Activated CD4-positive, alpha-beta T cell treated with anti-CD3 and anti-CD28 coated beads, Interleukin-2, amount 10 ng/mL, durations not matched to agents 24 days and 14 days (primary cell): ENCODE measurements at places on chromosomes 2 and 18. TPM values are rescaled to one million over a fixed set of nuclear protein-coding genes. Genes with fewer than 3 reads are reported as not detected.

DNA sequence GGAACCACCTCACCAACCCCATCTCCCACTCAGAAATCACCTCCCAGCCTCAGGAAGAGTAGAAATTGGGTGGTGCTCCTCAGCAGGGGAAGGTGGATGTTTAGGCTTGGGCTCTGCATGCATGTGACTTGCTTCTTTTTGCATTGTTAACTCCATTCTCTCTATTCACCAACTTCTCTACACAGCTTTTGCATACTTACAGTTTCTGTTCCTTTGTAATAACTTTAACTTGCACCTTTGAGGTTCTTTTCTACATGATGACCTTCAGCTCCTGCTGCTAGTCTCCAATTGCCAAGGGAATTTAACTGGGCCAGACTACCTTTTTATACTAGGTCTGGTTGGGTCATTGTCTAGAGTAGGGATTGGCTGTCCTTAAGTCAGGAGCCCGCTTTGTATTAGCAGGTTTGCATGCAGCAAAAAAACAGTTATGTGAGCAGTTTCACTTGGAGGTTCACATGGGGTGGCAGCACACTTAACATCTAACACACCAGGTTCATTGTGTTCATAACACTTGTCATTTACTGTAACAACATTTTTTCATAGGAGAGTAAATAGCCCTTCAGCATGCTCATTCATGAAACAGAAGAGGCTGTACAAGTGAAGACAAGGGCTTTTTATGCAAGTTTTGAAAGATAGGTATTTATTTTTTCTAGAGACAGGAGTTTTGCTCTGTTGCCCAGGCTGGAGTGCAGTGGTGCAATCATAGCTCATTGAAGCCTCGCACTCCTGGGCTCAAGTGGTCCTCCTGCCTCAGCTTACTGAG, 12.0 kb downstream of the MRPL35 start:
- H3K36me3 ChIP-seq = peaks cover 67% of the 10 kb centered on the region
- H3K4me3 ChIP-seq = no peak overlapping the region
- H3K4me1 ChIP-seq = peaks cover 3% of the 10 kb centered on the region
- H3K27ac ChIP-seq = no peak overlapping the region
- no peaks in the 10 kb centered on the region for H3K27me3 ChIP-seq

GRCh38 chr18:75029481-75029880, 179.5 kb downstream of the PTGR3 start:
- peaks cover 13% of the 10 kb centered on the region for H3K4me1 ChIP-seq
- peak overlapping the region; percentile 18 for H3K27ac ChIP-seq
- peaks cover 5% of the 10 kb centered on the region for H3K36me3 ChIP-seq
- peak; percentile 70 for DNase-seq

- DNase-seq = no peak
- H3K4me3 ChIP-seq = no peak overlapping the region
- H3K27ac ChIP-seq = no peak overlapping the region
- H3K27me3 ChIP-seq = no peaks in the 10 kb centered on the region
Measured at GRCh38 chr18:36389811-36390581, 92.5 kb downstream of the FHOD3 start.

DNA sequence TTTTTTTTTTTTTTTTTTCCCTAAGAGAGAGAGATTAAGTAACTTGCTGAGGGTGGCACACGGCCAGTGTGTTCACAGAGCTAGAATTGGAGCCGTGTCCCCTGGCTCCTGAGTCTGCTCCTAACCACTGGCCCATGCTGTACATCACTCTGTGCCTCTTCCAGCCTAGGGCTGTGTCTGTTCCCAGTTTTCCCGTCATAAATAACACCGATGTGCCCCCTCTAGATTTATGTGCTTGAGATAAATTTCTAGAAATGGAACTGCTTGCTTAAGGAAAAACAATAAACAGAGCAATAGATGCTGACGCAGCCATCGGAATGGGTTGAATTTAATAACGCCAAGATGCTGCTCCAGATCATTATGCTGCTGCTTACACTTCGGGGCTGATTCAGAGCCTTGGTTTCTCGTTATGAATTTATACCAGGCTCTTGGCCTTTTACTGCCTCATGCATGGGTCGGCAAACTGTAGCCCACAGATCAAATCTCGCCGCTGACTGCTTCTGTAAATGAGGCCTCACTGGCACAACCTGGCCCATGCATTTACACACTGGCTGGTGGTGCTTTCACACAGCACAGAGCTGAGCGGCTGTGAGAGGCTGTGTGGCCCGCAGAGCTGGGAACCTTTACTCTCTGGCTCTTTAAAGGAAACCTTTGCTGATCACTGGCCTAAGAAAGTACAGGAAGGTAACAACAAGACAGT, 58.1 kb downstream of the NDUFA10 start:
- H3K4me3 ChIP-seq = no peak overlapping the region
- H3K4me1 ChIP-seq = no peaks in the 10 kb centered on the region
- no peaks in the 10 kb centered on the region for H3K27me3 ChIP-seq
- peaks cover 61% of the 10 kb centered on the region for H3K36me3 ChIP-seq
- H3K27ac ChIP-seq = no peak overlapping the region

DNA sequence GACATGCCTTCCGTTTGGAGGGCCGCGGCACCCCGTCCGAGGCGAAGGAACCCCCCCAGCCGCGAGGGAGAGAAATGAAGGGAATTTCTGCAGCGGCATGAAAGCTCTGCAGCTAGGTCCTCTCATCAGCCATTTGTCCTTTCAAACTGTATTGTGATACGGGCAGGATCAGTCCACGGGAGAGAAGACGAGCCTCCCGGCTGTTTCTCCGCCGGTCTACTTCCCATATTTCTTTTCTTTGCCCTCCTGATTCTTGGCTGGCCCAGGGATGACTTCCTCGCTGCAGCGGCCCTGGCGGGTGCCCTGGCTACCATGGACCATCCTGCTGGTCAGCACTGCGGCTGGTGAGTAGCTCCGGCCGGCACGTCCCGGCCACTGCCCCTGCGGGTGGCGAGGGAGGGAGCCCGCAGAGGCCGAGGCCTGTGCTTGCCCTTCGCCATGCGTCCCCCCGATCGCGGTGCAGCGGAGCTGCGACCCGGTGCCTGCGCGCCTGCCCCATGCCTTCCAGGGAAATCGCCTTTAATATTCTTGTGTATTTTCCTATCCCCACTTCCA, 1.2 kb downstream of the BMPR2 start:
- H3K4me1 ChIP-seq = peaks cover 31% of the 10 kb centered on the region
- peak overlapping the region; percentile 85 for H3K27ac ChIP-seq
- peak overlapping the region; percentile 95 for H3K4me3 ChIP-seq
- no peaks in the 10 kb centered on the region for H3K36me3 ChIP-seq

DNA sequence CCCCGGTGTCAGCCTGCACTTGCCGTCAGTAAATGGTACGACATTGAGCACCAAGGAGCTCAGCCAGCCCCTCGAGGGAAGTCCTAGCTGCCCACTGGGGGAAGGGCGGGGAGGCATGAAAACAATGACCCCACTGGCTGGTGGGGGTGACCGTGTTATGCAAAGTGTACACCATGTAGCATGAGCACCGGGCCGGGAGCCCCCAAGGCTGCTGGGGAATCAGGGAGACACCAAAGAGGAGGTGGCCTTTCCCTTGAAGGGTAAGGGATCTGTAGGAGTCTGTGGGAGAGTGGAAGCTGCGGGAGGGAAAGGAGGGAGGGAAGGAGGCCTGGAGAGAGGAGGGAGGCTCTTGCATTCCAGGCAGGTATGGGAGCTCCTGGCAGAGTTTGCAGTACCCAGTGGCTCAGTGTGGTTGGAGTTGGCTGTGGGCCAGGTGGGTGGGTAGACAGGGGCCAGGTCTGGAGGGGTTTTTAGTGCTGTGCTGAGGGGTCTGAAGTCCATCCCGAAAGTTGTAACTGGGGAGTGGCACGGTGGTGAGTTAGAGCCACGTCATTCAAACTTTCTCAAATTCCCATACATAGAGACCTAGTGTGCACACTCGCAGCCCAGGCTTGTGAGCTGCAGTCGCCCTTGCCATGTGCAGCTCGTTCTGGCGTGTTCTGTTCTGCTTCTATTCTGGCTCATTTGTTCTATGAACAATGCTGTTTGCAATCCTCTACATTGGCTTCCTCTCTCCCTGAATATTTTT, 22.4 kb downstream of the RRM2 start:
- no peaks in the 10 kb centered on the region for H3K27me3 ChIP-seq
- no peak overlapping the region for H3K4me3 ChIP-seq
- no peak for DNase-seq
- H3K4me1 ChIP-seq = peaks cover 39% of the 10 kb centered on the region

DNA sequence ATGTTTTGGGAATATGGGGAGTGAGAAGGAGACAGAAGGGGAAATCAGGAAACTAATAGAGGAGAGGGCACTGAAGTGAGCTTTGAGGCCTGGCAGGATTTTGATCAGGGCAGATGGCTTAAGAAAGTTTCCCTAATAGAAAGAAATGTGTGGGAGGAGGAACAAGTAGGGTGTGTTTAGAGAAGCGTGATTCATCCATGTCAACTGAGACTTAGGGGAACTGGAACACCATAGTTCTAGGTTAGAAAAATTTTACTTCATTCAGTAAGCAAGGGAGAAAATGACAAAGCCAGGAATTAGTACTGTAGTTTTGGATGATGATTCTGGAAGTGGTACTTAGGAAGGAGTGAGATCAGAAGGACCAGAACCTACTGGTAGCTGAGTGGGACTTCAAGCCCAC, 296.0 kb downstream of the PLCL1 start:
- H3K4me3 ChIP-seq = no peak overlapping the region
- H3K27ac ChIP-seq = no peak overlapping the region
- H3K27me3 ChIP-seq = no peaks in the 10 kb centered on the region
- no peaks in the 10 kb centered on the region for H3K36me3 ChIP-seq
- no peak for DNase-seq

DNA sequence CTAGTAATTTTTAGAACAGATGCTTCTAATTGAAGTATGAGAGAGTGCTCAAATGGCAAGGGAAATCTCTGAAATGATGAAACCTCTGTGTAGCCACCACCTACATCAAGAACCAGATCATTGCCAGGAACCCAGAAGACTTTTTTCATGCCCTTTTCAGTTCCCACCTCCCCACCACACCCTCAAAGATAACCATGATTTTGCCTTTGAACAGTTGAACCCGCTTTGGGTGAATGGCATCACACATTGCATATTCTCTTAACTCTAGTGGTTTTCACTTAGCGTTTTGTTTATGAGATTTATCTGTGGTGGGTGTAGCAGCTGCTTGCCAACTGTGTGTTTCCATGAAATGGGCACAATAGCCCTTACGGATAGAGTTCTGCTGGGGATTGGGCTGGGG, 142.9 kb upstream of the HDAC4 start:
- no peak overlapping the region for H3K4me3 ChIP-seq
- H3K4me1 ChIP-seq = peaks cover 27% of the 10 kb centered on the region
- H3K27ac ChIP-seq = peak overlapping the region; percentile 14

- H3K4me1 ChIP-seq = peaks cover 49% of the 10 kb centered on the region
- peak overlapping the region; percentile 91 for H3K27ac ChIP-seq
- no peak for DNase-seq
- peaks cover under 1% of the 10 kb centered on the region for H3K27me3 ChIP-seq
- peaks cover 13% of the 10 kb centered on the region for H3K36me3 ChIP-seq
Measured at GRCh38 chr2:241859017-241859435, 332 bp upstream of the PDCD1 start.

DNA sequence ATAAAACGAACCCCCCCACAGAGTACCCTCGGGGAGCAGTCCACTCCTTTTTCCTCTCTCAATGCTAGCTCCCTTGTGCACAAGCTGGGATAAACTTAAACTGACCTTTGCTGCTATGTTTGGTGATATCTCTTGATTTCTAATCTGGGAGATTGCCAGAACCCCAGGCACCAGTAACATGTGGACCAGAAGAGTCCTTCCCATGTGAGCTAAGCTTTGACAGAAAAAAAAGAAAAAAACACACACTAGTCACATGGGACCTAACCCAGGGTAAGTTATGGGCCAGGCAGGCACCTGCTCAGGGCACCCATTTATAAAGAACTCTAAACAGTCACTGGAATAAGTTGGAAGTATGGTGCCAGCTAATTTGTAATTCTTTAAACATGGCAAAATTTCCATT, 242.6 kb downstream of the EN1 start:
- H3K27ac ChIP-seq = no peak overlapping the region
- H3K27me3 ChIP-seq = no peaks in the 10 kb centered on the region
- H3K36me3 ChIP-seq = no peaks in the 10 kb centered on the region
- H3K4me3 ChIP-seq = no peak overlapping the region
- DNase-seq = no peak
- no peaks in the 10 kb centered on the region for H3K4me1 ChIP-seq

DNA sequence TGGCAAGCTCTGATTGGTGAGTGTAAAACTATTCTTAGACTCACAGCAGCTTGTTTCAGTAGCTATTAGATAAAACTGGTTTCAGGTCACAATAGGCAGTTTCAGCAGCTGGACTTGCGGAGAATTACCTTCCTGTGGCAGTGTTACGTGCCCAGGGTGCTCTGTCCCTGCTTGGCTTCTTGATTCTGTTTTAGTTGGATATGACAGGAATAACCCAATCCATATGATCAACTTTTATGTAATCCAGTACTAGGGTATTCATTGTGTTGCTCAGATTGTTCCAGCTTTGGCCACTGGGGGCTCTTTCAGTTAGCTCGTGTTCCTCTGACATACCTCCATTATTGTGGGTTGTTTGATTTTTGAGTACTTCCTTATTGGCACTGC, 43.1 kb downstream of the INPP4A start:
- H3K27me3 ChIP-seq = no peaks in the 10 kb centered on the region
- peaks cover 35% of the 10 kb centered on the region for H3K36me3 ChIP-seq
- peaks cover 78% of the 10 kb centered on the region for H3K4me1 ChIP-seq
- peak overlapping the region; percentile 65 for H3K27ac ChIP-seq
- no peak overlapping the region for H3K4me3 ChIP-seq
- DNase-seq = peak; percentile 83

GRCh38 chr2:101108357-101108756, 42.8 kb downstream of the TBC1D8 start:
- no peak for DNase-seq
- H3K27me3 ChIP-seq = peaks cover 7% of the 10 kb centered on the region
- H3K36me3 ChIP-seq = no peaks in the 10 kb centered on the region

- no peak for DNase-seq
- no peak overlapping the region for H3K27ac ChIP-seq
Measured at GRCh38 chr2:96663177-96663576, 20.6 kb downstream of the FER1L5 start.

GRCh38 chr2:220198896-220199295, 571.5 kb downstream of the SLC4A3 start:
- no peak overlapping the region for H3K4me3 ChIP-seq
- no peaks in the 10 kb centered on the region for H3K4me1 ChIP-seq
- no peak for DNase-seq
- H3K36me3 ChIP-seq = no peaks in the 10 kb centered on the region
- H3K27me3 ChIP-seq = no peaks in the 10 kb centered on the region
- no peak overlapping the region for H3K27ac ChIP-seq

DNA sequence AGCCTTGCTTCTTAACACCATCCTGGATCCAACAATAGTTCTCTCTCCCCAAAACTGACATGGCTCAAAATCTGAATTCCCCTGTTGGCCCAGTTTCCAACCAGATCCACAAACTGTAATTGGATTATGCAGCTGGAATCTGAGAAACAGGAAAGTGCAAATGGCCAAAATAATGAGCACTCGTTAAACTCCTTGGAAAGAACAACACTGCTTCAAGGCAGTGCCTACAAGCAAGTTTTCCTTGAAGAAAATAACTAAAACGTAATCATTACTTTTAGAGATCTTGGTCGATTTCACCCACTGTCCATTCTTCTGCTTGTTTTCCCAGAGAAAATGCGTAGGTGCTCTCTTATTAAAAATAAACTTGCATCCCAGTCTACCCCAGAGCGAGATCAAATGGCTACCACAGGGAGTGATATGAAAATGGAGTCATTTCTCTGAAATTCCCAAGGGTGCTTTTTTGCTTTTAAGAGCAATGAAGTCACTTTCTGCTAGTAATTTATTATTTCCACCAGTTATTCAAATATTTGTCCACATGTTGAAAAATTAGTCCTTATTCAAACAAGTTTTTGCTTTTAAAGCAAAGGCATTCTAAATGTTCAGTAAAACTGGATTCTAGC, 264.2 kb downstream of the C1D start:
- no peak overlapping the region for H3K4me3 ChIP-seq
- H3K36me3 ChIP-seq = no peaks in the 10 kb centered on the region
- DNase-seq = no peak
- H3K27me3 ChIP-seq = no peaks in the 10 kb centered on the region

Gene C2orf80
- total RNA-seq = not detected in 2 replicates

Gene ATG4B
- 109 and 115 TPM in 2 replicates for total RNA-seq

Gene SNTG2
- total RNA-seq = 0.14 TPM in 1 of 2 replicates, not detected in the other

Gene LCT
- 0.31 and 0.51 TPM in 2 replicates for total RNA-seq

Gene INHBB
- not detected in 2 replicates for total RNA-seq

Gene COL4A3
- total RNA-seq = not detected in 2 replicates
